ENCODE measurements at places on chromosomes 6 and 20.

- DNase-seq: no peak
These were observed 3.0 kb upstream of the HUS1B start for GRCh38 chr6:659716-660581.

DNA sequence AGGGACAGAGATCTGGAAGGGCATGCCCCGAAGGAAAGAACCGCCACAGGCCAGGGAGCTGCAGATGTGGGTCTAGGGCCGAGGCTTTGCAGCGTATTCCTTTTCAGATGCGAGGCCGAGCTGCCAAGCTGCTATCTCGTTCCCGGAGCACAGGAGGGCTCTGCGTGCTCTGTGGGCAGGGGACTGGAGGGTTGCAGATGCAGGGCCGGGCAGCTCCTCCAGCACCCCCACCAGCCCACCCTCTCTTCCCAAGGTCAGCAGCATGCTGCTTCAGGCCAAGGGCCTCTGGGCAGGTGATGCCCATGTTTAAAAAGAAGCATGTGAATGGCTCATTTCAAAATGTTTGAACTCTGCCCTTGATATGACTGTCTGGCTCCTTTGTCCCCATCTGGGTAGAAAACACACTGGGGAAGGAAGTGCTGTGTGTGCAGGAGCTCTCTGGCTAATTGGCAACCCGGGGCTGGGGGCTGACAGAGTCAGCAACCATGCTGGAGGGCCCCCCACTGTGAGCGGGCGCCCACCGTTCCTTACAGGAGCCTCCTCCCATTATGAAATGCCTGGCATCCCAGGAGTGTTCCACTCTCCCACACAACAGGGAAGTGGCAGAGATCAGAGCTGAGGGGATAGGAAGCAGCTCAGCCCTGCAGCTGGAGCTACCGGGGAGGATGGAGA is 353.3 kb downstream of the ZFAND3 start:
- no peak for DNase-seq

GRCh38 chr20:13299401-13299800 is 78.3 kb downstream of the ISM1 start:
- no peak for DNase-seq

GRCh38 chr6:83369692-83370091 is 61.2 kb downstream of the ME1 start:
- DNase-seq: no peak

DNA sequence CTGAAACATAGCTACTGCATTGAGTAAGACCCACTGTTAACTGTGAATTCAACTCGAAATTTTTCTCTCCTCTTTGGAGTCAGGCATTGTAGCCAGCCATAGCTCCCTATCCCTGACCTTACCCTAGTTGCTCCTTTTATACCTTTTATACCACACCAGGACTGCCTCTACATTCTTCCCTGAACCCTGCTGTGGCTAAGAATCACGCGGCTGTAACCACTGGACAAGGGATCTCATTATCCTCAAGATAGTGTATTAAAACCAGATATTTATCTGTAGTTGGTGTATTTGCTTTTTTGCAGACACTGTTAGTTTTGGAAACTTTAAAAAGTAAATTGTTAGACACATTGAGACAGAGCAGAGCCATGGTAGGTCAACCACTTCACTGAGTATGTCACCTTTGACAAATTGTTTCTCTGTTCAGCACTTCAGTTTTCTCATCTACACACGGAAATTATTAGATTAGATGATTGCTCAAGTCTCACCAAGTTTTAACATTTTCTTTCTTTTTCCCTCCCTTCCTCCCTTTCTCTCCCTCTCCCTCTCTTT is 171.9 kb upstream of the PRND start:
- DNase-seq: no peak

DNA sequence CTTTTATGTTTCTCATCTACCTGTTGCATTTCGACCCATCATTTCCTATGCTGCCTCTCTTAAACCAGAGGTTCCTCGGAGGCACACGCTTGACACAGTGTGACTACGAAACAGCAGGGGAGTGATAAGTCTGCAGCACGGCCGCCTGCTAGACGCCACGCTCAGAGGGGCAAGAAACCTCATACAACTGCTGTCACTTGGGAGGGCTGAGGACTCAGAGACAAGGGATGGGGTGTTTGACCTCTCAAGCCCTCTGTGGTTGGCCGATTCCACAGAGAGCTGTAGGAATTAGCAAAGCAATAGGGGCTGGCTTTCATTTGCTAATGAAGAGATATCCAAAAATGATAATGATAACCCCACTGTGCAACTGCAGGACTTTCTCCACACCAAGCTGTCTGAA is 372.5 kb downstream of the ZFAND3 start:
- no peak for DNase-seq

DNA sequence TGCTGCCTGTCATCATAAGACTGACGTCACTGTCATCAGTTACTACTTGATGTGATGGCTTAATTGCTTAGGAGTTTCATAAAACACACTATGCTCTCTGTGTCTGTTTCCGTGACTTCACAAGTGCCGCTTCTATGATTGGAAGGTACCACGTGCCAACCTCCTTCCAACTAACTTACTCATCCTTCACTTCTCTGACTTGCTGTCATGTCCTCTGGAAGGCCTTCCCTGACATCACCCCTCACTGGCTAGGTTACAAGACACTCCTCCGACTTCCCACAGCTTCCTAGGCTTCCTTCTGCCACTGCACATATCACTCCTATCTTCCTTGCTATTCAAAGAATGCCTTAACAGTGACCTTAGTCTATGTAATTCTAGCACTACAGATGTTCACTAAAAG is 20.4 kb downstream of the SERINC3 start:
- DNase-seq: no peak

DNA sequence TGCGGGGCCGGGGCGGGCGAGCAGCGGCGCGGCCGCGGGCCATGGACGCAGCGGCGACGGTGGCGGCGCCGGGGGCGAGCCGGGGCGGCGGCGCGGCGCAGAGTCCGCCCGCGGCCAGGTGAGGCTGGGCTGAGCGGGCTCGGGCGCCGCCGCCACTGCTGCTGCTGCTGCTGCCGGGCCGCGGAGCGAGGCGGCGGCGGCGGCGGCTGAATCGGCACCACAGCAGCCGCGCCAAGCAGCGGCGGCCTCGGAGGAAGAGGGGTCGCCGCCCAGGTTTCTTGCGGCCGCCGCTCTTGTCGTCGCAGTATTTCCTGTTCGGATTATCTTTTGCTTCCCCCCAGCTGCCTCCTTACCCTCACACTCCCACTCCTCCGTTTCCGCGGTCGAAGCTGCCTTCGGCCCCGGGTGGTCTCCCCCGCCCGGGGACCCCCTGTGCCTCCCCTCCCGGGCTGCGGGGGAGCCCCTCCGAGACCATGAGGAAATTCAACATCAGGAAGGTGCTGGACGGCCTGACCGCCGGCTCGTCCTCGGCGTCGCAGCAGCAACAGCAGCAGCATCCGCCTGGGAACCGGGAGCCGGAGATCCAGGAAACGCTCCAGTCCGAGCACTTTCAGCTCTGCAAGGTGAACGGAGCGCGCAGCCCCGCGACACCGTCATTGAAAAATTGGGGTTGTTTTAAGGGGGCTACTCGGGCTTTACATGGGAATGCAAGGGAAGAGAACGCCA is at the start of gene STXBP5:
Gene STXBP5 (plus strand): TSS at position 358 of the 726 bp plus-strand sequence. CDS start 116 bp downstream, at position 474.
- DNase-seq: no peak

DNA sequence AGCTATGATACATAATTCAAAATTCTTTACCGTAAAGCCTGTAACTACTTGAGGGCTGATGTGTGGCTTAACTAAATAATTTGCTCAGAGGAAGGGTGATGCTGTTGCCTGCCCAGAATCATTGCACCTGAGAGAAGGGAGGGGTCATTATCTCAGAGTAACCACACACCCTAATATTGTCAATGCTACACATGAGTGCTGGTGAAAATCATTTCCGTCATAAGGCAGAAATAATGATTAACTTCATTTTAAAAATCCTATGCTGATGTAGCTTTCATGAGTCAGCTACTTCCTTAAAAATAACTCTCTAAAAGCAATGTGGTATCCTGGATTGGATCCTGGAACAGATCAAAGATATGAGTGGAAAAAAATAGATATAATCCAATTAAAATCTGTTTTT is 146.4 kb upstream of the FAM83B start:
- no peak for DNase-seq

- no peak for DNase-seq
These were observed 52.0 kb upstream of the FYN start for GRCh38 chr6:111925296-111925695.

- no peak for DNase-seq
These were observed 54.1 kb upstream of the PTPRT start for GRCh38 chr20:43243672-43244269.

DNA sequence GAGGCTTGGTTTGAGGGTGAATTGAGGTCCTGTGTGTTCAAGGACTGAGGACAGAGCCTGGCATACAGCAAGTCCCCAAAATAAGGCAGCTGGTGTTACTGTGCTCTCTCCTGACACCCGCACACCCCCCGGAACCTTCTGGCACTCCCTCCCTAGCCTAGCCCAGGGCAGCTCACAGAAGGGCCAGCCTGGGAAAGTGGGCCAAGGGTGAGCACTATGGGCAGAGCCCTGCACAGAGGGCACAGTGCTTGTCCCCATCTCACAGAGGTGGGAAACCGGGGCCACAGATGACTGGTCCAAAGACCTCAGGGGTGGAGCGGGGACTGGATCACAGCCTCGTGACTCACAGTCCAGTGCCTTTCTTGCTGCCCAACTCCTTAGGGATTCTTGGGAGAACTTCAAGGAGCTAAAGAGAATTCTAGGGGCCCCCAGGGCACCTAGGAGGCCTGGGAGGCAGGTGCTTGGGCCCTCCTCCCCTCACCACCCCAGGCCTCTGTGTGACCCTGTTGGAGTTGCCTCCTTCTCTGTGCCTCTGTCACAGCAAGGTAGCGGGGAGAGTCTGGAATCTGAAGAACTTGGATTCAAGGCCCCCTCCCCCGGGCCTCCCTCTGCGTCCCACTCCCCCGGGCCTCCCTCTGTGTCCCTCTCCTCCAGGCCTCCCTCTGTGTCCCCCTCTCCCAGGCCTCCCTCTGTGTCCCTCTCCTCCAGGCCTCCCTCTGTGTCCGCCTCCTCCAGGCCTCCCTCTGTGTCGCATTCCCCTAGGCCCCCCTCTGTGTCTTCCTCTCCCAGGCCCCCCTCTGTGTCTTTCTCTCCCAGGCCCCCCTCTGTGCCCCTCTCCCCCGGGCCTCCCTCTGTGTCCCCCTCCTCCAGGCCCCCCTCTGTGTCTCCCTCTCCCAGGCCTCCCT is 13.5 kb downstream of the DLGAP4 start:
- DNase-seq: no peak

- no peak for DNase-seq
These were observed 248.0 kb downstream of the PHF3 start for GRCh38 chr6:63883597-63883996.

- DNase-seq: no peak
These were observed 28.5 kb upstream of the PIM1 start for GRCh38 chr6:37141281-37142049.

GRCh38 chr20:63698739-63699465 is 2.5 kb downstream of the TNFRSF6B start:
- DNase-seq: no peak

GRCh38 chr6:111651185-111652034 is 45.7 kb upstream of the TRAF3IP2 start:
- DNase-seq: no peak

- no peak for DNase-seq
These were observed 13.4 kb downstream of the CDS2 start for GRCh38 chr20:5140195-5140594.

- DNase-seq: no peak
These were observed 63.8 kb upstream of the UST start for GRCh38 chr6:148682990-148683389.

GRCh38 chr6:166343150-166343487 is 774 bp upstream of the SFT2D1 start:
- no peak for DNase-seq

- DNase-seq: no peak
These were observed 60.5 kb upstream of the SRSF6 start for GRCh38 chr20:43397147-43397546.

DNA sequence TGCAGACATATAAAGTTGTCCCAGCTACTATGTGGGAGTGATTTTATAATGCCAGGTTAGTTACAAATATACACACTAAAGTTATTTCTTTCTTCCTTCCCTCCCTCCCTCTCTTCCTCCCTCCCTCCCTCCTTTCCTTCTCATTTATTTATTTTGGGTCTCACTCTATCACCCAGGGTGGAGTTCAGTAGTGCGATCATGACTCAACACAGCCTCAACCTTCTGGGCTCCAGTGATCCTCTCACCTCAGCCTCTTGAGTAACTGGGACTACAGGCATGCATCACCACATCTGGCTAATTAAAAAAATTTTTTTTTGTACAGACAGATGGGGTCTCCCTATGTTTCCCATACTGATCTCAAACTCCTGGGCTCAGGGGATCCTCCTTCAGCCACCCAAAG is 59.2 kb downstream of the PHF20 start:
- DNase-seq: no peak

DNA sequence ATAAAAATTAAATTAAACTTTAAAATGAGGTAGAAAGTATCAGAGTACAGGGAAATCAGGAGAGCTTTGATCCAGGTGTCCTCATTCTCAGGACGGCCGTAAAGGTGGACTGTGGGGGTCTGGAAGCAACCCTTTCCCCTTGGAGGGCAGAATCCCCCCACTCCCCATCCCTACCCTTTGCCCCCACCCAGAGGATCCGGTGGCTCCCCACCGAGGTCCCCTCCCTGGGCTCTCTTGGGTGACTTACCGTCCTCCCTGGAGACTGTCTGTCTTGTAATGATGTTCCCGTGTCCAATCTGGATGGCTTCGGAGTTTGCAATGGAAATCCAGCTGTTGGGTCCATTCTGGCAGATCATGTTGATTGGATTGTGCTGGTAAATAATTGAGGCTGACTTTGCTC is 7.3 kb downstream of the ZBP1 start:
- DNase-seq: no peak

- peak; percentile 83 for DNase-seq
These were observed 165.4 kb downstream of the SYNDIG1 start for GRCh38 chr20:24634855-24635254.

DNA sequence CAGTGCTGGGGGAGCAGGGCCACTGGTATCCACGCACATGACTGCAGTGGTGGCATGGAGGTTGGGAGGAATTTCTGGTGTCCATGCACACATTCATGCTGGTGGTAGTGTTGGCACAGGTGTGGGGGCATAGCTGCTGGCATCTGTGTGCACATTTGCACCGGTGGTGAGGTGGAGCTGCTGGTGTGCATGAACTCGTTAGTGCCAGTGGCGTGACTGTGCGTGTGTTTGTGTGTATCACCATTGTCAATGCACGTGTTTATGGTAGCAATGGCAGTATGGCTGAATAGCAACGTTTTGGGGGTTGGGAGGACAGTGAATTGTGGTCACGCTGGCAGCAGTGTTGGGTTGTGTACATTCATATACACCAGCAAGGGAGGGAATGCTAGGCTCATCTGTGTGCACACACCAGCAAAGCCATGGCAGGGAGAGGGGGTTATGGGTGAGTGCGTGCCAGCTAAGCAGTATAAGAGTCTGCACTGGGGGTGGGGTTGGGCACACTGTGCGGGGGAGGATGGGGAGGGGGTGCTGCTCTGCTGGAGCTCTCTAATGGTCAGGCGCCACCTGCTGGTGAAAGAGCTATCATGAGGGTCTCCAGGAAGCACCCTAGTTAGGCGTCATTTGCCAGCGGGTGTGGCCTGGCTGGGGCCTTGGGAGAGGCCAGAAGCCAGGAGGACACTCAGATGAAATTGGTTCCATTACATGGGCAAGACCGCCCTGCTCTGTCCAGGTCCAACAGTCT is 626.1 kb upstream of the ID4 start:
- no peak for DNase-seq
